ENCODE measurements at places on chromosomes 7 and 10.

DNA sequence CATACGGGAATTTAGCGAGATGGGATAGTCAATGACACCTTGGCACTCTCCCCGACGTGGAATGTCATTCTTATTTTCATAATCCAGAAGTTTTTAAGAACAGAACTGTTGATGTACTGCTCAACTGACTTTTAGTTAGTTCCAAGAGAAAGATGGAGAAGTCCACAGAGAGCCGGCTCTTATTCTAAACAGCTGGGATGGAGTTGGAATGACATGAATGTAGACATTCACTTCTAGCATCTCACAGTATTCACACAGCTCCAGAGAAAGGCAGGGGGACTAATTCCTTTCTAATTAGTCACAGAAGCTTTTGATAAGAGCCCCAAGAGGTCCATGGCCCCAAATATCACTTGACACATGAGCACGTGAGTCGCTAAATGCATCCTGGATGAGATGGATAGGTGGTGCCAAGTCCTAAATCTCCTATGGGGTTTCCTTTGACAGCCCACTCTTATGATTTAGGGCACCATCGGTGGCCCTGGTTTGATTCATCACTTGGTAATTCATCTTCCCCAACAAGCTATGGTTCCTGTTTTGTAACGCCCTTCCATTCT lies 420.3 kb upstream of the AUTS2 start:
- no peak for DNase-seq

DNA sequence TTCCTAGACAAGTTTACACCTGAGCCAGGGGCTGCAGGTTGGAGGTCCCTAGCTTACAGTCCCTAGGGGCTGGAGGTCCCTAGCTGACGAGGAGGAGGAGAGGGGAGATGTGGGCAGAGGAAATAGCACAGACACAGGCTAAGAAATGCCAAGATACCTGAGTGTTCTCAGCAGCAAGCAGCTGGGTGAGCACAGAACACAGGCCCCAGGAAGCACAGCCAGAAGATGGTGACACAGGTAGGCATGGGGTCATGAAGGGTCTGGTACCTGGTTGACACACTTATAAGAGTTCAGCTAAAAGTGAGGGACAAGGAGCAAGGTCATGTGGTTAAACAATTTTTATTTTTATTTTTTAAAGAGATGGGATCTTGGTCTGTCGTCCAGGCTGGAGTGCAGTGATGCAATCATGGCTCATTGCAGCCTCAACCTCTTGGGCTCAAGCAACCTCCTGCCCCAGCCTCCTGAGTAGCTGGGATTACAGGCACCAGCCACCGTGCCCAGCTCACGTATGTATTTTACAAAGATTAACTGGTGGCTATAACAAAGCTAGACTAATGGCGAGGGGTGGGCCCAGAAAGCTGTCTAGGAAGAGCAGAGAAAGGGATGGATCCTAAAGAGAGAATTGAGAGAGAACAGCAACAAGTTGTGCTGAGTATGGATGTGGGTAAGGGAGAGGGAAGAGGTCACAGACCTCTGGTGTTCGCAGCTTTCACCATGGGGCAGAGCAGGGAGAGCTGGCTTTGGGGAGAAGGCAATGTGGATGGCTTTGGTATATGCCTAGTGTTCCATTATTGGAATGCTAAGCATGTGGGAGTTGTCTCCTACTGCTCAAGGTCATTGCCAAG lies 140.3 kb upstream of the KLF14 start:
- no peak for DNase-seq

GRCh38 chr7:42483886-42484285 lies 246.9 kb upstream of the GLI3 start:
- DNase-seq = no peak

DNA sequence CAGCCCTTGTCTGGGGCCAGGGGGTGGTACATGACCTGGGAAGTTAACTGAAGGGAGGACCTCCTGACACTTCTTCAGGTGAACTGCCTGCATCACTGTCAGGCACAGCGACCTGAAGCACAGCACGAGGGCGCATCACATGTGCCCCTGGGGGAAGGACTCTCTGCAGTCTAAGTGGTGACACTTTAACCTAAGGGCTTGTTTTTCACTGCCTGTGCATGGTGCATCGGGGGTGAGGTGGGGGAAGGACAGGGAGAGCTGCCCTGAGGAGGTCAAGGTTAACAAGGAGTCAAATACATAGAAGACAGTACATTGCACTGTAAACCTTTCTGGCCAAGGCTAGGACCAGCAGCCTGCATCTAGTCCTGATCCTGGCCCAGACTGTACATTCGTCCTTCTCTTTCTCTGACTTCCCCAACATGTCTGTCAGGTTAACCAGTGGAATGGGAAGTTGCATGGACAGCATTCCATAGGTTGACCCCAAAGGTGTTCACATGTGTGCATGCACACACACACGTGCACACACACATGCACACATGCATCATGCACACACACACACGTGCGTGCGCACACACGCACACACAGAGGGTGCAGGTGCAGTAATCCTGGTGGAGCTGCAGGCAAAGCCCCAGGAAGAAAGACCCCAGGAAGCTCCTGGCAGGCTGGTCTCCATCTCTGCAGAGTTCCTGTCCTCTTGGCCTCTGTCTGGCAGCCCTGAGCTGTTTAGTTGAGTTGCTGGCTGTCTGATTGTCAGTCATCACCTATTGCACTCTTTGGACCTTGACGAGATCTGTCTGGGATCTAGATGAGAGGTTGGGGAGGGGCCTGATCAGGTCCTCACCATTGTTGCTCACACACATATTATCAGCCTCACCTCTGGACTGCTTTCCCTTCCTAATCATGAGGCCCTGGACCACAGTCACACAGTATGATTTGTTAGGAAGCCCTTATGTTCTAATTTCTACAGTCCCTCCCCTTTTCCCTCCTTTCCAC lies 37.8 kb downstream of the WDFY4 start:
- DNase-seq = no peak

- no peak for DNase-seq
Measured at GRCh38 chr10:133095586-133095985, 7.9 kb downstream of the ADGRA1 start.

GRCh38 chr10:103480521-103480920 lies 1.5 kb upstream of the CALHM3 start:
- DNase-seq = no peak

GRCh38 chr10:107011105-107011504 lies 153.4 kb downstream of the SORCS1 start:
- DNase-seq = no peak

GRCh38 chr7:100691676-100692577 lies 2.1 kb downstream of the GIGYF1 start:
- DNase-seq = no peak

DNA sequence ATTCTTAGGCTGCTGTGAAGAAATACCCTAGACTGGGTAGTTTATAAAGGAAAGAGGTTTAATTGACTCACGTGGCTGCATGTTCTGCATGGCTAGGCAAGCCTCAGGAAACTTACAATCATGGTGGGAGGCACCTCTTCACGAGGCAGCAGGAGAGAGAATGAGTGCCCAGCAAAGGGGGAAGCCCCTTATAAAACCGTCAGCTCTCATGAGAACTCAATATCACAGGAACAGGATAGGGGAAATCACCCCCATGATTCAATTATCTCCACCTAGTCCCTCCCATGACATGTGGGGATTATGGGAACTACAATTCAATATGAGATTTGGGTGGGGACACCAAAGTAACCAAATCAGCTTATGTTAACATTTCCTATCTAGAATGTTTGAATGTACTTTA lies 259.2 kb downstream of the TWIST1 start:
- no peak for DNase-seq

DNA sequence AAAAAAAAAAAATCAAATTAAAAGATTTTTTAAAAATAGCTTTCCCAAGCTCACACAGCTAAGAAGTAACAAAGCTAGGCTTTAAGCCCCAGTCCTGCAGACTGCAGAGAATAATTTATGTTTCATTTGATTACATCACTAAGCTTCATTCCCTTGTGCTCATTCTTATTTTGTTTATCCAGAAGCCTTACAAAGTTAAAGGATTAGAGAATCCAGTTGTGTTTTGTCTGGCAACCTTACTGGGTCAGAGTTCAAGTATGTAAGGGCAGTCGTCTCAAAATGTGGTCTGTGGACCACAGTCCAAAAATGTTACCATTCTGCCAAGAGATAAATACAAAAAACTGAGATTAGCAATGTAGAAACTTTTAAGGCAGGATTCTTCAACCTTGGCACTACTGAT lies 32.1 kb upstream of the EZH2 start:
- peak; percentile 53 for DNase-seq

GRCh38 chr7:31764462-31764861 lies 77.4 kb downstream of the PPP1R17 start:
- DNase-seq = no peak

GRCh38 chr10:6642876-6643275 lies 62.8 kb upstream of the PRKCQ start:
- no peak for DNase-seq

GRCh38 chr10:104077247-104077646 lies 8.4 kb downstream of the COL17A1 start:
- DNase-seq = no peak

- no peak for DNase-seq
Measured at GRCh38 chr7:116500078-116500853, 728 bp downstream of the CAV2 start.

DNA sequence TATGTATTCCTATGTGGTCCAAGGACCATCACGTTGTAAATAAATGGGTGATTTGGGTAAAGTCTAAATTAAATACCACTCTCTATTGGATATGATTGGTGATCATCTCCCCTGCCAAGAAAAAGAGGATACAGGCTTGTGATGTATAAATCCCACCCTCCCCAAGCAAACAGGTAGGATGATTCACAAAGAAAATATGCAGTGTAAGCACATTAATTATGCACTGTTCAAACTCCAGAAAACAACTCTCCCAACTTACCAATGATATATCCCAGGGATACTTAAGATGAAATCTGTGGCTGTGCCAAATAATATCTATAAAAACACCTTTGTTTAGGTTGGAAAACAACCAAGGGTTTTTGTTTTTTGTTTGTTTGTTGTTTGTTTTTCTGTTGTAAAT lies 795.9 kb downstream of the XPNPEP1 start:
- DNase-seq = no peak

GRCh38 chr10:118439824-118440223 lies 97.7 kb upstream of the FAM204A start:
- DNase-seq = no peak

DNA sequence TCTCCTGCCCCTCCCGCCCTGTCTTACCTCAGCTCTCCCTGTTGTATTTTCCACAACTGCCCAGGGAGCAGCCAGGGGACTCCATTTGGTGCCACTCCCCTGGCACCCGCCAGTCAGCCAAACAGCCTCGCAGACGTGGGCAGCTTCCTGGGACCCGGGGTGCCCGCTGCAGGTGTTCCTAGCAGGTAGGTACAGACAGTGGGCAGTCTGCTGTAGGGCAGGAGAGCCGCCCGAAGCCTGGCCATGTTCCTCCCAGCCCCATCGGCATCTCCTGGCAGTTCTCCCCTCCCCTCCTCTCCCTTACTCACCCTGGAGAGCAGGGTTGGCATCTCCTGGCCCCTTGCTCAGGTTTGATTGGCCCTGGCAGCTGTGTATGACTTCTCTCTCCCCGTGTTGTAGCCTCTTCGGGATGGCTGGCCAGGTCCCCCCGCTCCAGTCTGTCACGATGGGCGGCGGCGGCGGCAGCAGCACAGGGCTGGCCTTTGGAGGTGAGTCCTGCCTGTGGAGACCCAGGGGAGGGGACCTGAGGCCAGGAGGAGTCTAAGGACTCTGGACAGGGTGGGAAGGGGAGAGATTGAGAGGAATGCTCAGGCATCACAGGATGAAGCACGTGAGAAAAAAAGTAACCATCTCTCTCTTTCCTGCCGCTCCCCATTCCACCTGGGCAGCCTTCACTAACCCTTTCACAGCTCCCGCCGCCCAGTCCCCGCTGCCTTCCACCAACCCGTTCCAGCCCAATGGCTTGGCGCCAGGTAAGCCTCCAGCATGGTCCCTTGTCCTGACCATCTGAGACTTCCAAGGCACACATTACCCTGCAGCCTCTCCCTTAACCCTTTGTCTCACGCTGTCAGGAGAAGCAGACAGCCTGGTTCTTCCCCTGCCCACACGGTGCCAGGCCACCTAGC lies 11.3 kb downstream of the SAP25 start:
- DNase-seq = no peak

DNA sequence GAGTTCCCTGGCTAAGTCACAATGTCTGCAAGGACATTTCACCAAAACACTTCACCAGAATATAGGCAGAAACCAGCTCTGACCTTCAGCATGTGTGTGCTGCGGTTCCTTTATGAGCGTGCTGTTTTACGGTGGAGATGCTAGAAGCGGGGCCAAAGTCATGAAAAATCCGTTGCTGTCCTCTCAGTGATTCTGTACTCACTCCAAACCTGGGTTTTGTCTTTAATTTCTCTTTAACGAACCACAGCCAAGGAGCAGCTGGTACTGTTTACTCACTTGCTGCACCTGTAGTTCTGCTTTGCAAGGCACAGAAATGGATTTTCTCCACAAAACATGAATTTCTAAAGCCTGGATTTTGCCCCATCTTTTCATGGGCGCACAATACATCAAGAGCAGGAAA lies 639.9 kb downstream of the PHTF2 start:
- DNase-seq = no peak

DNA sequence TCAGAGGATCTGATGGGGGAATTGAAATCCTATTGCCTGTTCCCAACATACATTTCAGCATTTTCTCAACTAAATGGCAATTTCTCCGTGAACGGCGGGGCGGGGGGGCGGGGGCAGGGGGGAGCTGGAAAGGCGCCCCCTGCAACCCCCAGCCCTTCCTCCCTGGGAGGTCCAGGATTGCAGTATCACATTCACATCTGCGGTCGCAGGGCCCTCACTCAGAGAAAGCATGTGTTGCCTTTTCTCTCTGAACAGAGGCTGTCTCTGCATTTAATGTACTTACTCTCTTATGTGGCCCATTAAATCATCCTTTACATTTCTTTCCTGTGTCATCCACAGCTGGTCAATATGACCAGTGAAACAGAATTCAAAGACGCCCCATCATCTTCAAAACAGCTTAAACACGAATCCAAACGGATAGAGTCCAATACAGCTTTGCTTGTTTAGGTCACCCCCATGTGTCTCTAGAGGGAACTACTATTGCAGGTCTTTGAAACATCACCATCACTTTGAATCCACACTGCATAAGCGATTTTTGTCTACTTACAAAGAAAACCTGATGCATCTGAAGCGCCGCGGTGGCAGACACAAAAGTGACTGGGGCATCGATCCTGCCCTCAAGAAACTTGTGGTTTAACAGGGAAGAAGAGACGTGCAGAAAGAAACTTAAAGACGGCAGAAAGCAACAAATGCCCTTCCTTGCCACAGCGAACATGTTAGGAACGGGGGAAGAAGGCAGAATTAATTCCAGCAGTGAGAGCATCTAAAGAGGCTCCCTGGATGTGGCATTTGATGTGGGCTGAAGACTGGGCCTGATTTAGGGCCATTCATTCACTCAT lies 17.0 kb upstream of the ECHDC3 start:
- DNase-seq = peak; percentile 31

DNA sequence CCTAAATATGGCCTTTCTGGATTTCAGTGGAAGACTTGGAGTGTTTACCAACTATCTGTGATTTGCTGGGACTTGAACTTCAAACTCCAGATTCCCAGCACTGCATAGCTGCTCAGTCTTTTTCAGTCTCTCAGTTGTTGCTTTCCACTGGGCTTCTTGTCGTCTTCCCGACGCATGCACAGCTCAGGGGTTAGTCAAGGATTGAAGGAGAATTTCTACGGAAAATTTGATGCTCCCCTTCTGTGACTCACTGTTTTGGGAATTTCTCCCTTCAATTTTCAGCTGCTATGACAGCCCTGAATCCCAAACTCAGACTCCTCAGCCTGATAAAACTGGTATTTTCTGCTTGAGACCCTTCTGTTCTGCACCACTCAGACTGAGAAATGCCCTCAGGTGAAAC lies 91.7 kb downstream of the CYP26A1 start:
- DNase-seq = no peak

- DNase-seq = no peak
Measured at GRCh38 chr7:10117815-10118214, 855.9 kb upstream of the PHF14 start.

Measured in skeletal muscle cell (primary cell).